Upper lobe of right lung (tissue), 1 donor: ENCODE measurements at places on chromosomes 12 and 14.

- DNase-seq, result no peak
Measured at GRCh38 chr12:80118565-80119324, 19.4 kb downstream of the OTOGL start.

GRCh38 chr14:50230401-50230700, 1.0 kb downstream of the SOS2 start:
- no peak for DNase-seq

- no peak for DNase-seq
Measured at GRCh38 chr12:16020031-16020430, 108.9 kb downstream of the DERA start.

DNA sequence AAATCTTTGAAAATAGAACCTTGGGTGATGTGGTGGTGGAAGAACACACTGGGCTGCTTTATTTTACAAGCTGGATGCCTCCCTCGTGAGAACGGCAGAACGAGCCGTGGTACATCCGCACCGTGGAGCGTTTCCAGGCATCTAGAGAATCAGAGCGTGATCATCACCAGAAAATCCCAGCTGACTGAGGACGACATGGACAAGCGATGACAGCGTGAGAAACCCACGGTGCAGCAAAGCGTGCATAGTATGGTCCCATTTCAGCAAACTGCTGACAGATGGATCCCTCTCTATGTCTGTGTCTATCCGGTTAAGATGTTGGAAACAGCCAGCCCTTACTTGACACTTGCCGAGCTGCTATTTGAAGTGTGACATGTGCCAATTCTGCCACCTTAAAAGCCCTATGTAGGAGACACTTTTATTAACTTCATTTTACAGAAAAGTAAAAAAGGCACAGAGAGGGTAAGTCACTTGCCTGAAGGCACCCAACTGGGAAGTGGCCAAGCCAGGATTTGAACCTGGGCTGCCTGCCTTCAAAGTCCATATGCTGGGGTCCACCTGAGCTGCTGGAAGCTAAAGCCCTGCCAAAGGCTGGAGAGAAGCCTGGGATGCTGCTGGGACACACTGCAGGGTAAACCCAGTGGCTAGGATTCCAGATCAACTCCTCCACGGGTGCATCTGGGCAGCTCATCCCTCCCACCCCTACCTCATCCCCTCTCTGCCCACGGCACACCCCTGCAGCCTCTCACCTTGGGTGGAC, 14.9 kb downstream of the SCARB1 start:
- DNase-seq, result no peak

- no peak for DNase-seq
Measured at GRCh38 chr12:68970951-68971350, 38.0 kb upstream of the CPM start.

- no peak for DNase-seq
Measured at GRCh38 chr12:25495331-25496097, 57.6 kb downstream of the LMNTD1 start.

DNA sequence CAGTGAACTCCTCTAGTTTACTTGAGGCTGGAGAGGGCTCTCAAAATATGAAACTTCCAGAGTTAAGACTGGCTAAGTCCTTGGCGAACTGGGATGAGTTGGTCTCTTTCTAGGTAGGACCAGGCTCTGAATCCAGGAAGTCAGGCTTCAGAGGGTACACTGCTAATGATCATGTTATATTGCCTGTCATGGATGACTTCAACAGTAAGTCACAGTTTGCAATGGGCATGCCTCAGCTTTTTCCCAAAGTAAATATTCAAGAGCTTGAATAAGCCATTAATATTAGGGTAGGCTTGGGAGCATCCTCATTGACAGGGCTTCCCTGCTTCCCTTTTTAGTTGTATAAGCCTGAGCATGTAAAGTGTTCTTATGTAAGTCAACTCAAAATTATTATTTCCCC, 61.7 kb upstream of the PTHLH start:
- DNase-seq, result no peak

GRCh38 chr14:28571636-28572035, 195.0 kb upstream of the FOXG1 start:
- no peak for DNase-seq

DNA sequence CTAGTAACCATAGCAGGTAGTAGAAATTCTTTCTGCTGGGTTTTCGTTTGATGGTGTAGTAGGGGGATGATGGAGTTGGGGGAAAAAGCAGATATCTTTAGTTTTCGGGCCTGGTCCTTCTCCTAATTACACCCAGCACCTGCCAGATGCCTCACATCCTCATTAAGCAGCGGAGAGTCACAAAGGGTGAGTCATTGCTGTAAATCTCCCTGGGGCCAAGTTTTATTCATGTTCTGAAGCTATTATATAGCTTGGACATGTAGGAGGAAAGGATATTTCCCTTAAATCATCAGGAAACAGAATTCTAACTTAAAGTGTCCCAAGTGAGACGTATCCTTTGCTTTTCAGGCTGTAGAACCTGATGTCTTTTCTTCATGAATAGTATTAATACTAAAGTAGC, 4.9 kb upstream of the NECAP1 start:
- no peak for DNase-seq

DNA sequence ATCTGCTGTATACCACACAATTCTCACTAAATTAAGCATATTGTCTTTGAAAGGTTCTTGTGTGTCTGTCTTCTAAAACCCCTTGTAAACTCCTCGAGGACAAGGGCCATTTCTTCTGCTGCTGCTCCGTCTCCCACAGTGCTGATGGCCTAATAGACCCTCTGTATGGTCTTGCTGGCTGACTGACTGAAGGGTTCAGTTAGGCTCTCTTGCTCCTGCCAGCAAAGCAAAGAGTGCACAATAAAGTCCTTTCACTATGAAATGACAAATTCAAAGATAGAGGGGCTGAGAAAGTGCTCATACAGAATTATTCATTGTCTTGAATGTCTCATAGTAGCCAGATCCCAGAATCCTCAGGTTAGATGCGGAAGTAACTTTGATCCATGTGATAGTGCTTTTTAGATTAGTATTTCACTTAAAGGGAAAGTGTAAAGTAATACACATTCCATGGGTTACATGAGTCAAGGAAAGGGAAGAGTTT, 14.2 kb upstream of the RIOX1 start:
- DNase-seq, result no peak

DNA sequence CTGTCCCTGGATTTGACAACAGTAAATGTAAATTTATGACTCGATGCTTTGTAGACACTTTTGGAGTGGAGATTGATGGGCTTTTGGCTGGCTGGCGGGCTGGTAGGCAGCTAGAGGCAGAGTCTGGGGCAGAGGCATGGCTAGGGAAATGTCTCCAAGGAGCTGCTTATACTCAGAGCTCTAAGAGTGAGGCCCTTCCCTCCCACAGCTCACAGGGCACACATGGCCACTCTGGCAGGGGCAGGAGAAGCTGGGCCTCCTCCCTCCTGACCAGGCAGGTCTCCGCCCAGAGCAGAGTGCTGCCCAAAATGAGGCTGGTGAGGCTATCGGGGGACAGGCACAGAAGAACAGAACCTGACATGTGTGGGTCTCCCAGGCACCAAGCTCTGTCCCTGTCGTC, 67.5 kb downstream of the GALNT16 start:
- peak; percentile 43 for DNase-seq

- no peak for DNase-seq
Measured at GRCh38 chr12:76530516-76530915, 29.1 kb downstream of the OSBPL8 start.

GRCh38 chr14:31876741-31877140, 200.4 kb upstream of the ARHGAP5 start:
- DNase-seq, result no peak

- no peak for DNase-seq
Measured at GRCh38 chr14:24172261-24172860, 481 bp downstream of the REC8 start.

GRCh38 chr12:58509116-58509885, 411.0 kb downstream of the LRIG3 start:
- no peak for DNase-seq

GRCh38 chr12:122839907-122840554, 4.8 kb downstream of the HIP1R start:
- DNase-seq, result no peak

DNA sequence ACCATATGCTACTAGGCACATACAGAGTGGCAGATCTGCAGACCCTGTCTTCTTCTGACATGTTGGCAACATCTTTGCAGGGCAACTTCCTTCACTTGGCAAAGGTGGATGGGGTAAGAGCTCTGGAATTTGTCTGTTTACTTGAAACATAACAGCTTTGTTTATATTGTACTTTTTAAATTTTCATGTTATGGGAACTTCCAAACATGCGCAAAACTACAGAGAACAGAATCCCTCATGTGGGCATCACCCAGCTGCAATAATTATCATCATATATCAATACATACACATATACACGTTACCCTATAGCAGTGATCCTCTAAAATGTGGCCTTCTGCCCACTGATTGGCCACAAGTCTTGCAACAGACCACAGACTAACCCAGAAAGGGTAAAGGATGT, 103.4 kb downstream of the STAB2 start:
- DNase-seq, result no peak

DNA sequence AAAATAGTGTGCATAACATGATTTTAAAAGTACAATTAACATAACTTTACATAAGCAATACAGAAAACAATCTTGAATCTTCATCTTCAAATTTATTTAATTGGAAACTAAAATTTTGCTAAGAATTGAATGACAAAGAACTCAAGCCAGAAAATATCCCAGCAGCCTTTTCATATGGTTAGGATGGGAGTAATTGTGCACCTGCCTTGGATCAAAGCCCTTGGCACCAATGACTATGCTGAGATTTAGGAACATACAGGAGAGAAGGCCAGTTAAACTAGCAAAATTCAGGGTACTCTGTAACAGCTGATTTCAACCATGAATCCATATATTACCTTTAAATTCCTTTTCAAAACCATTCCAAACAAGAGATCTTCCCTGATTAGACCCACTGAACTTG, 5.8 kb downstream of the KERA start:
- DNase-seq, result no peak

DNA sequence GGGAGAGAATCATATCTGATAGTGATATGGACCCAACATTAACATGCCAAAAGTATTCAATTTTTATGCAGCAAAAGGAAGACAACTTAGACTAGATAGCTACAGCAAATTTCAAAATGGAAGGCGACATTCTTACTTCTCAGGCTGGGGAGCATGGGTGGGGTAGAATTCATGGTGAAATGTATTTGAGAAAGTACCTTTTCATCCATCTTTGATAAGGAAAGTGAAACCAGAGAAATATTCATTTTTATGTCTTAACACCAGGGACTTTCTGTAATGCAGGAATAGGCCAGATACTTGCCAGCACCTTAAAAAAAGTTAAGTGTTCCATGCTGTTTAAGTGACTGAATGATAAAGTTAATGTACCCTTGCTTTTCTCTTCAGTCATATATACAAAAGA, 13.4 kb downstream of the BTG1 start:
- DNase-seq, result no peak

- no peak for DNase-seq
Measured at GRCh38 chr12:93563807-93564538, 8.5 kb upstream of the SOCS2 start.

GRCh38 chr14:59510966-59511365, 26.6 kb downstream of the JKAMP start:
- no peak for DNase-seq

- DNase-seq, result no peak
Measured at GRCh38 chr12:115811045-115811444, 466.4 kb downstream of the MED13L start.

- DNase-seq, result no peak
Measured at GRCh38 chr12:3973973-3974644, 100.9 kb upstream of the PARP11 start.

GRCh38 chr12:6074427-6074826, 50.0 kb downstream of the VWF start:
- no peak for DNase-seq

DNA sequence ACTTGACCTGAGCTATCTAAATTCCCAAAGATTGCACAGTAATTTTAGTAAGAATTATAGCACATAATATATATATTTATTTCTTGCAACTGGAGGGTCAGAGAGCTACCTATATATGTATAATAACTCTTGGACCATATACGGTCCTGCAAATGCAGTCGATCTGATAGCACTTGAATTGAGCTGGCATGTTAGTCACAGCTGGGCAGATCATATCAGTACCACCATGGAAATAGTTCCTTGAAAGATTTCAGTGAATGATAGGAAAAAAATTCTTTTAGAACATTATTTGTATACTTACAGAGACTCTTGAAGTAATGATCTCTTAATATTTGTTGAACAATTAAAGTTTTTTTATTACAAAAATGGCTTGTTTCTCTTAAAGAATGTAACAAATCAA, 94.5 kb upstream of the MON2 start:
- DNase-seq, result no peak

DNA sequence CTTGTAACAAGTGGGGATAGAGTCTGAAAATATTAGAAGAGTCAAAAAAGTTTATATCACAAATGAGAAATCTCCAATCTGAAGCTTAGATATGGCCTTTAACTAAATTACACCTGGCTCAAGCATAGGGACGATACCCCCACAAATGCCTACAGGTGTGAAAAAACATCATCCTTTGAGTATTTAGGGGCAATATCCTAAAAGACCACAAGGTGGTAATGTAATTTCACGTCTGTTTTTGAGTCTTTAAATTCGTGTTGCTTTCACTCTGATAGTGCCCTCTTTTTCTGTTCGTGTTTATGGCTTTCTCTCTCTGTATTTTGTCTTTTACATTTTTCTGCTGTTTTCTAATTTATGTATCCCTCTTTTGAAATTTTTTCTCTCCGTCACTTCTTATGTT, 84.3 kb downstream of the ETNK1 start:
- no peak for DNase-seq

GRCh38 chr12:24244801-24245200, 295.3 kb upstream of the SOX5 start:
- no peak for DNase-seq

DNA sequence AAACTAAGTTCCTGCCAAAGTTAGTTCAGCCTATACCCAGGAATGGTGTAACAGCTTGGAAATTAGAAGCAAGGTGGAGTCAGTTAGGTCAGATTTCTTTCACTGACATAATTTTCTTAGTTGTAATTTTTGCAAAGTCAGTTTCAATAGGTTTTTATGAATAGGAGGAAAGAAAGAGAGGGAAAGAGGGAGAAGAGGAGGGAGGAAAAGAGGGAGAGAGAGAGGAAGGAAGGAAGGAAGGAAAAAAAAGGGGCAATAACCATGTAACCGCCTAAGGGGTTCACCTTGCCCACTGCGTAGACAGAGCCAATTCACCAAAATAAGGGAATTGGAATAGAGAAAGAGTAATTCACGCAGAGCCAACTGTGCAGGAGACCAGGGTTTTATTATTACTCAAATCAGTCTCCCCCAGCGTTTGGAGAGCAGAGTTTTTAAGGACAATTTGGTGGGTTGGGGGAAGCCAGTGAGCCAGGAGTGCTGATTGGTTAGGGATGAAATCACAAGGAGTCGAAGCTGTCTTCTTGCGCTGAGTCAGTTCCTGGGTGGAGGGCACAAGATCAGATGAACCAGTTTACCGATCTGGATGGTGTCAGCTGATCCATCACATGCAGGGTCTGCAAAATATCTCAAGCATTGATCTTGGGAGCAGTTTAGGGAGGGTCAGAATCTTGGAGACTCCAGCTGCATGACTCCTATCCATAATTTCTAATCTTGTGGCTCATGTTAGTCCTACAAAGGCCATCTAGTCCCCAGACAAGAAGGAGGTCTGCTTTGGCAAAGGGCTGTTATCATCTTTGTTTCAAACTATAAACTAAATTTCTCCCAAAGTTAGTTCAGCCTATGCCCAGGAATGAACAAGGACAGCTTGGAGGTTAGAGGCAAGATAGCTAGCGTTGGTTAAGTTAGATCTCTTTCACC, 126.0 kb upstream of the AMIGO2 start:
- no peak for DNase-seq

- DNase-seq, result no peak
Measured at GRCh38 chr12:29389295-29389919, 8.4 kb upstream of the ERGIC2 start.

- no peak for DNase-seq
Measured at GRCh38 chr14:80862541-80862940, 79.0 kb downstream of the CEP128 start.
